ENCODE measurements at places on chromosomes 16 and 17.

DNA sequence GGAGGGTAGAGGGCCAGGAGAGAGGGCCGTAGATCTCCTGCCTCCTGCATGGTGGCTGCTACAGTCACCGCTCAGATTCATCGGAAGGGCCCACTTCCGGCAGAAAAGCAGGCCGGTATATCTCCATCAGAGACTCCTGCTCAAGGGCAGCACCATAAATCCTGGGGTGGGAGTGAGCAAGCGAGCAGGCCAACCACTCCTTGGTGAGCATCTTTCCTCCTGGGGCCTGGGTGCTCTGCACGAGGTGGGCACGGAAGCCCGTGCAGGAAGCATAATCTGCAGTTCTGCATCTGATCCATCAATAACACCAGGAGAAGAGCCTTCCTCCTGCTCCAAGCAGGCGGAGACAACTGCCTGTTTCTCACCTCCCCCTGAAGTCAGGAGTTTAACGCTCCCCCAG is 57.4 kb upstream of the TMEM132E start:
- DNase-seq: no peak

DNA sequence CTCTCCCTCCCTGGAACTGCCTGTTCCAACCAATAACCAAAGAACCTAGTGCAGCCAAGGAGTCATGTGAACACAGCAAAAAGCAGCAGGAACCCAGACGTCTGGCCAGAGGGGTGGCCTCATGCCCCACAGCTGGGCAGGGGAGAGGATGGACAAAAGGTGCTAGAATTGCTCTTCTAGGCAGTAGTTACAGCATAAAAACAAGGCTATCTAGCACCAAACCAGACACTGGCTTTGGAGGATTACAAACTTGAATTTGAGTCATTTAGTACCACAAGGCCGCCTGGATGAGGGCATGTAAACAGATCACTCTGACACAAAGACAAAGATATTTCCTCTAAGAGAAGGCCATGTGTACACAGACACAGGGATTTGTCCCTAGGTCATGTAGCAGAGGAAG is 423.3 kb upstream of the MAF start:
- DNase-seq: no peak

- no peak for DNase-seq
Observed at GRCh38 chr16:31486045-31486444, 3.1 kb downstream of the SLC5A2 start.

GRCh38 chr16:50972876-50973275 is 178.2 kb downstream of the SALL1 start:
- no peak for DNase-seq

DNA sequence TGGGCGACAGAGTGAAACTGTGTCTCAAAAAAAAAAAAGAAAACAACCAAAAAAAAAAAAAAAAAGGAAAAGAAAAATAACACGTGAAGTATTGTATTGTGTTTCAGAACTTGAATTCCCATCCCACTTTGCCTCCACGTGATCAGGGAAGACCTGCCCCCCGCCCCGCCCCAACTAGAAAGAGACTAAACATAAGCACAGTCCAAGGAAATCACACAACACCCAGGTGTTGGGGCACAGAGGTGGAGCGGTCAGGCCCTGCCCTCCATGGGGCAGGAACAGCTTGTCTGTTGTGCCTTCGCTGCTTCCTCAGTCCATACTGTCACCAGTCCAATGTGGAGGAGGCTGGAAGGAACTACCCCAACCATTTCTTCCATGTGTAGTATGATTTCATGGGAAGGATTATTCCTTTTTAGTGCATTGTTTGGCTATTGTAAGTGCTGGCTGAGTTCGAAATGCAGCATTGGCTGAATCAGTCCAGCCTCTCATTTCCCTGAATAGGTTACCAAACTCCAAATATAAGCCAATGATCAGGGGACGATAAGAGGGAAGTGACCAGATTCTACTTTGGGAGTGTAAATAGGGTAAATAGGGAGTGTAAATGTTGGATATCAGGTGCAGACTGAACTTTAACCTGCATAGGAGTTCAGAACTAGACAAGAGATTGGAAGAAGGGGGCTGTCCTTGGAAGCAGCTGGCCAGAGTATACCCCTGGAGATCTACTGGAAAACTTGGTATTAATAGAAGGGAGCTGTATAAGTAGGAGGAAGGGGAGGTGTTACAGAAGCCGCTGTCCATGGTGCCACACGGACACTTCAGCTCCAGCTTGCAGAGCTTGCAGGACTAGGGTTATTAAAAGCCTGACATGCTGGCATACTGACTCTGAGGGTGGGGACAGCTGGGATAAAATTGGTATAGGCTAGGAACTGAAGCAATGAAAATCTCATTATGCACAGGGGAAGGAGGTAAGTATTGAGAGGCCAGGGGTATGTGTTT is 50.7 kb downstream of the TANGO6 start:
- DNase-seq: no peak

DNA sequence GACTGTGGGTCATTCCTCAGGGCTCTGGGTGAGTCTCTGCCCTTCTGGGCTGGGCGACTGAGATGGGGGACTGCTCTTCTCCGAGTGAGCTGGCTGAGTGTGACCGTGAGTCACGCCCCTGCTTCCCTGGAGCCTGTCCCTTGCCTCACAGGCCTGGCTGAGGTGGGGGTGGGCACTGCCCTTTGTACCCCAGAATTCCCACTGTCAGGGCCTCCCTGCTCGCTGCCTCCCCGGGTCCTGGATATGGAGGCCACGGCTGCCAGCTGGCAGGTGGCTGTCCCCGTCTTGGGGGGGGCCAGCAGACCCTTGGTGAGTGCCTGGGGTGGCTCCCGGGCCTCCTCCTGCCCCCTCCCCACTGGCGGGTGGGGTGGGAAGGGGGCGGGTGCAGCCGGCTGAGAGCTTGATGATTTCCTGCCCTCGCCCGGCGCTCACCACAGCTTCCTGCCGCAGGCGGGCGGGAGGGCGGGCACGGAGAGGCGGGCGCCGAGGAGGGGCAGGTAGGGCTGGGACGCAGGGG is at the start of gene LAT:
Gene LAT (plus strand): TSS at position 434 of the 517 bp plus-strand sequence. CDS start 366 bp downstream, outside the sequence.
- DNase-seq: no peak
